ENCODE measurements at places on chromosomes 5 and 9.

DNA sequence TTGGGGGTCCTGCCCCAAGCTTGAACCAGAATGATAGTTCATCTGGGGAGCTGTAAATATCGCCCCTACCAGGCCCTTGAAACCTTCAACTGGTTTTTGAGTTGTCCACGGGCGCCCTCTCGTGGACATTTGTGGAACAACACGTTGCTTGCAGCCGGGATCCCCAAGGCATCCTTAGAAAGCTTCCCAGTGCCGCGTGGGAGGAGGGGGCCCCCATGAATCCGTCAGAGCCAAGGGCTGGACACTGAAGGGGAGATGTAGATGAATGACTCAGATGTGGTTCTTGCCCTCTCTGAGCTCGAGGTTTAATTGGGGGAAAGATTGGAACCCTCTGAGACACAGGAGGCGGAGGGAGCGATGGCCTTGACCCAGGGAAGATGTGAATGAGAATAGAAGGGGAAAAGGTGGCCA lies 31.8 kb upstream of the ORM1 start:
- DNase-seq = peak; percentile 61

- no peak for DNase-seq
Observed at GRCh38 chr5:51225789-51226742, 157.2 kb upstream of the ISL1 start.

GRCh38 chr9:71692337-71692736 lies 76.0 kb downstream of the CEMIP2 start:
- DNase-seq = no peak

- DNase-seq = no peak
Observed at GRCh38 chr5:139787257-139787567, 8.4 kb upstream of the PSD2 start.

- DNase-seq = no peak
Observed at GRCh38 chr9:126166866-126167265, 159.8 kb upstream of the MVB12B start.

DNA sequence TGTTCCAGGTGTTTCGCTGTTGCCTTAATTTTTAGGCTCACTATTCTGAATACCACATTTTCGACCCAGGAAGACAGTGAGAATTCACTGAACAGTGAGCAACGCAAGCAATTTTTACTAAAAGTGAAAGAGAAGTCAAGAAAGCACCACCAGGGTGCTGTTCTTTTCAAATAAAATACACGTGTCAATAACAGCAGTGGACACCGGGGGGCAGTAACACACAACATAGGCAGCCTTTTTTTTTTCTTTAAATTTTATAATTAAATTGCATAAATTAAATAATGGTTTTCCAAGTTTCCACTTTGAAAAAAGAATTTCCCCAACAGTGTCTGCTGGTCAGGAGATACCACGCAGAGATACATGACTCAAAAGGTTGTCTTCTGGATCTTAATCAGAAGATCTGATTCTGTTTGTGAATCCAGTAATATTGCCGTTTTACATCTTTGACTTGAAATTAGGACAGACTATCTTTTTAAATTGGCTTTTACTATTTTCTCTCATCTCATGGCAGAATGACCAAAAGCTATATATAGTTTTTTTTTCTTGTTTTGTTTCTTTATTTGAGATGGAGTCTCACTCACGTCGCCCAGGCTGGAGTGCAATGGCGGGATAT lies 47.1 kb upstream of the SH3GL2 start:
- peak; percentile 50 for DNase-seq

GRCh38 chr9:71896761-71897160 lies 14.2 kb downstream of the ABHD17B start:
- no peak for DNase-seq

DNA sequence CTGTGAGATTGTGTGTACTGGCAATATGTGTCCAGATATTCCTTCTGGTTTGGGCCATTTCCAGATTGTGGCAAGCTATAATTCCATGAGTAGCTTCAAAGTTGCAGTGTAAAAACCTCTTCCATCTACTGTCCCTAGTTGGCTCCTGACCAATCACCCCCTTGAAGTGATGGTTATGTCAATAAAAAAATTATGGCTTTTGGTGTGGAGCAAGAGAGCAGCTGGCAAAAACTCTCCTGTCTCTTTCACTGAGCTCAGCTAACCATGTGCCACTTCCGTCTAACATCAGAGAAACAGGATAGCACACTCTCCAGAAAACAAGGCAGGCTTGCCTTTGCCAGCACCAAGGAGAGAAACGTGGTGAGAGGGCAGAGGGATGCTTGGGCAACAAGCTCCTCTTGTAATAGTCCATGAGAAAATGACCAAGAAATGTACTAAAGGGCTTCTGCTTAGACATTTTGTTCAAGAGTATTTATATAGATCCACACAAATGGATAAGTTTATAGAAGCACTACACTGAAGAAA lies 914.4 kb upstream of the SEMA6A start:
- no peak for DNase-seq

- no peak for DNase-seq
Observed at GRCh38 chr5:73412597-73412988, 36.0 kb downstream of the FOXD1 start.

GRCh38 chr9:96344458-96345180 lies 38.9 kb downstream of the SLC35D2 start:
- DNase-seq = no peak

GRCh38 chr9:127921557-127922120 lies 4.8 kb upstream of the ST6GALNAC4 start:
- peak; percentile 73 for DNase-seq

- DNase-seq = no peak
Observed at GRCh38 chr5:109853377-109853776, 163.7 kb downstream of the MAN2A1 start.

DNA sequence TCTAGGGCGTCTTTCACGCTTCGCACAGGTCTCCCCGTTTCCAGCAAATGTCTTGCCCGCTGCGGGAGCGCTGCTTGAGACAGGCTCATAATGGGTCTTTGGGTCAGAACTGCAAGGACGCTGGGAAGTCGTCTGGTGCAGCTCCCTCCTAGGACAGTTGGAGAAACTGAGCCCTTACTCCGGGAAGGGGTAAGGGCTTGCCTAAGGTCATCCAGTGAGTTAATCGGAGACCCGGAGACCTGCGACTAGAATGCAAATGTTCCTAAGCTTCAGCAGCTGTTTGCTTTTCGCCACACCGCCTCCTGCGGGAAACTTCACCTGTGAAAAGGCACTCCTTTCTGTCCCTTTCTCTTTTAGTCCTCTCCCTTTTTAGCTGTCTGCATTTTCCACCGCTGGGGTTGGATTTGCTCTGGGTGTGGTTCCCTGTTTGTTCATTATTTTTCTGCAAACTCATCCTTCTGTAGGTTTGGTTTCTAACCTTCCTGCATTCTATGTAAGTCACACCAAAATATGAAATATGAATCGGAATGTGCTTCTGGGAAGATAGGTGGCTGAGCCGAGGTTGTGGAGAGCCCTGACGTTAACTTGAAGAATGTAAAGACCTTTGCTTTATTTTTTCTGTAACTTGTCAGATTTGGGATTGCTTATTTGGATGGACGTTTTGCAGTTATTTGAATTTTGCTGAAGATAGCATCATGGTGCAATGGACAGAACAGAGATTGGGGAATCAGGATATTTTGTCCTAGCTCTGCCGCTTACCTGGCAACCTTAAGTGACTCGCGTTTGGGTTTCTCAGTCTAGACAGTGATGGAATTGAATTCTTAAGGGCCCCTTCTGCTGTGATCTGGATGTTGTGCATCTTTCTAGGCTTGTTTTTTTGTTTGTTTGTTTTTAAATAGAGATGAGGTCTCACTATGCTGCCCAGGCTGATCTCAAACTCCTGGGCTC lies 909 bp downstream of the SLC36A1 start:
- peak; percentile 32 for DNase-seq

GRCh38 chr5:76956033-76956432 lies 3.2 kb downstream of the CRHBP start:
- no peak for DNase-seq

DNA sequence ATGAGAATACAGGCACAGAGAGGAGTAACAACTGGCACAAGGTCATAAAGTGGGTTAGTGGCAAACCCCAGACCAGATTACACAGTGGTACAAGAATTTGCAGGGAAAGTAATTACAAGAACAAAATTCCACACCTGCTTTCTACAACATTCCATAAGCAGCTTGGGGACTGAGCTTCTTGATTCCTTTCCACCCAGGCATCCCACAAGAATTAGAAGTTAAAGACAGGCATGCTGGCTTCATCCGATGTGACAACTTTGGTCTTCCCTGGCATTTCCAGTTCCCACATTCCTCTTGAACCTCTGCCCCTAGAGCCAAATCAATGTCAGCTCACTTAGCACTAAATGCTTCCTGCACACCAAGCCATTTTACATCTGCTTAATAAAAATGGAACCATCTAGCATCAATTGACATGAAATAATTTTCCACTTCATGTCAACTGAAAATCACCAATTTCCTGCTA lies 435.8 kb upstream of the PAPPA start:
- DNase-seq = no peak

- no peak for DNase-seq
Observed at GRCh38 chr5:87717761-87718160, 305.0 kb upstream of the CCNH start.

DNA sequence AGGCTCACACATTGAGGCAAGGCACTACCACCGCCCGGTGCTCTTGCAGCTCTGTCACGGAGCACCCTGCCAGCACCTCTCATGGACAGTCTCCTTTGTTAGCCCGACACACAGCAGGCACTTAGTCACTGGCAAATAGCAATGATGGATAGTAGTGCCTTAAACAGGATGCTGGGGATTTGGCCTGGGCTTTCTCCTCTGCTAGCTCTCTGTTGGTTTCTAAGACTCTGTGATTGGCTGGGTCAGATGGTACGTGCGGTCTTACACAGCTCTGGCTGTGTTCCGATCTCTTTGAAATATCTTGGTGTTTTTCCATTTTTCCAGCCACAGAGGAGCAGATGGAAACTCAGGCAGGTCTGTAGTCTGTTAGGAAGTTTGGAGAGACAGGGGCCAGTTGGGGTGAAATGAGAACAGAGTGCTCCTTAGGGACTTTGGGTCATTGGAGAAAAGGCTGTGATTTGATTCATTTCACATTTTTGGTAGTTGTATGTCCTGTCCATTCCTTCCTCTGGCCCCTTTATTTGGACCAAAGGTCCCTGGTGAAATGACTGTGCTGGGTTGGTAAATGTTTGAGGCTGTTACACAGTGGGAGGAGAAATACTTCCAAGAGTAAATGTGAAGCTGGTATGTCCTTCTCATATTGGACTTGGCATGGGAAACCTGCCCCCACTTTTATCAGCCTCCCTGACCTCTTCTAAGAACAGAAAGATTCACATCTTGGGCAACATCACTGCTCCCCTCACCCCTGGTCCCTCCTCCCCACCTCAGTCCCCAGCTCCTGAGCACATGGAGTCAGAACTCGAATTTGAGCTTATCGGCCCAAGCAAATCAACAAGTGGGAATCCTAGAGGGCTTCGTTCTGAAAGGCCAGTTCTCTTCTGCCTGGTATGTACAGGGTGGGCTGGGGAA lies 3.4 kb downstream of the SMIM3 start:
- DNase-seq = no peak

- no peak for DNase-seq
Observed at GRCh38 chr5:17105744-17106418, 111.5 kb upstream of the BASP1 start.

DNA sequence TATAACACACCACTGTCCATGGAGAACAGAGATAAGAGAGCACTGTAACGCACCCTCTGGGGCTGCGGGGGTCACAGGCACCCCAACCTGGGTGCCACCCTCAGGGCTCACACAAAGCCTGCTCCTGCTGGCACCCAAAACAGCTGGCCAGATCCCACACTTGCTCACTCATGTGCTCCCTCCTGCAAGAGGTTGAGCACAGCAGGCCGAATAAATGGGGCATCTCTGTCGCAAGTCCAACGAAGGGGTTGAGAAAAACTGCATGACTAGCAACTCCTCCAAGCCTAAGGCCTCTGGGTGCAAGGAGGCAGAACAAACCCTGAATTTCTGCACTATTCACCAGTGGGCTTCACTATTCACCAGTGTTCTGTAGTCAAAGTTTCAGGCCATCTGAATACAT lies 80.3 kb downstream of the SECISBP2 start:
- no peak for DNase-seq

GRCh38 chr9:304519-305185 lies 90.0 kb downstream of the DOCK8 start:
- DNase-seq = no peak

GRCh38 chr9:87868635-87869034 lies 14.0 kb upstream of the SPATA31E1 start:
- DNase-seq = no peak

DNA sequence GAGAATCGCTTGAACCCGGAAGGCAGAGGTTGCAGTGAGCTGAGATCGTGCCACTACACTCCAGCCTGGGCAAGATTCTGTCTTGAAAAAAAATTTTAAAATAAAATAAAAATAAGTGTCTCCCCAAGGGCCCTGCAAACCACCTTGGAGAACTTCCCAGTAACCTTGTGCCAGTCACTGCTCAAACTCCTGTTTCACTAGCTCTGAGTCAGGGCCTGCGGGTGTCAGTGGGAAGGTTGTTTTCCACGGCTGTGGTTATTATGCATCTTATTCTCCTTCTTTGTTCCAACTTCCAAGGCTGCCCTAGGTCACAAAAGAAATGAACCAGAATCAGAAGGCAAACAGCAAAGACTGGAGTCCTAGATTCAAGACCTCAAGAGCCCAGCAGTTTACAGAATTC lies 246.7 kb downstream of the ADAMTSL1 start:
- no peak for DNase-seq

- DNase-seq = no peak
Observed at GRCh38 chr5:173969167-173970049, 19.6 kb upstream of the C5orf47 start.

GRCh38 chr5:142280066-142281007 lies 44.5 kb downstream of the SPRY4 start:
- DNase-seq = no peak

Data from GM12865 (cell line).